Activated T-cell treated with anti-CD3 and anti-CD28 coated beads, Interleukin-2, amount 50 U/mL, for 48 hours (primary cell): ENCODE measurements at places on chromosomes 3 and 15.

DNA sequence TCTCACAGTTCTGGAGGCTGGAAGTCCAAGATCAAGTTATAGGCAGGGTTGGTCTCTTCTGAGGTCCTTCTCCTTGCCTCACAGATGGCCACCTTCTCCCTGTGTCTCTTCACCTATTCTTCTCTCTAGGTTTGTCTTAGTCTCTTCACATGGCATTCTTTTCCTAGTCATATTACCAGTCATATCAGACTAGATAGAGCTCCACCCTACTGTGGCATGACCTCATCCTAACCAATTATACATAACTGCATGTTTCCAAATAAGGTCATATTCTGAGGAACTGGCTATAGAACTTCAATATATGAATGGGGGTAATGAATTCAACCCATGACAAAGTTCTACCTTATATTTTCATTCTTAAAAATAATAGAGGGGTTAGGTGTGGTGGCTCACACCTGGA, 196.4 kb upstream of the UBE3A start:
- DNase-seq: no peak

- no peak for DNase-seq
These were observed 801 bp downstream of the CA12 start for GRCh38 chr15:63380808-63381282.

DNA sequence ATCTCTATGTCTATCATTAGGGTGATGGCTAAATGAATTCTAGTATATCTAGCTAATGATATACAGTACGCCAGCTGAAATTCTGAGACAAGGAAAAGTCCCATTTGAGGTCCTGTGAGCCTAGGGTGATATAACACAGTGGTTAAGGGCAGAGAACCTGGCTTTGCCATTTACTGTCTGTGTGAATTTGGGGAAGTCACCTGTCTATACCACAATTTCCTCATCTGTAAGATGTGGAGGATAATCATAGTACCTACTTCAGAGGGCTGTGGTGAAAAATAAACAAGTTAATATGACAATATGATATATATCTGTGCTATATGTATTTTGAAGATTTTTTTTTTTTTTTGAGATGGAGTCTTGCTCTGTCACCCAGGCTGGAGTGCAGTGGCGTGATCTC, 9.8 kb upstream of the ANKDD1A start:
- DNase-seq: no peak

DNA sequence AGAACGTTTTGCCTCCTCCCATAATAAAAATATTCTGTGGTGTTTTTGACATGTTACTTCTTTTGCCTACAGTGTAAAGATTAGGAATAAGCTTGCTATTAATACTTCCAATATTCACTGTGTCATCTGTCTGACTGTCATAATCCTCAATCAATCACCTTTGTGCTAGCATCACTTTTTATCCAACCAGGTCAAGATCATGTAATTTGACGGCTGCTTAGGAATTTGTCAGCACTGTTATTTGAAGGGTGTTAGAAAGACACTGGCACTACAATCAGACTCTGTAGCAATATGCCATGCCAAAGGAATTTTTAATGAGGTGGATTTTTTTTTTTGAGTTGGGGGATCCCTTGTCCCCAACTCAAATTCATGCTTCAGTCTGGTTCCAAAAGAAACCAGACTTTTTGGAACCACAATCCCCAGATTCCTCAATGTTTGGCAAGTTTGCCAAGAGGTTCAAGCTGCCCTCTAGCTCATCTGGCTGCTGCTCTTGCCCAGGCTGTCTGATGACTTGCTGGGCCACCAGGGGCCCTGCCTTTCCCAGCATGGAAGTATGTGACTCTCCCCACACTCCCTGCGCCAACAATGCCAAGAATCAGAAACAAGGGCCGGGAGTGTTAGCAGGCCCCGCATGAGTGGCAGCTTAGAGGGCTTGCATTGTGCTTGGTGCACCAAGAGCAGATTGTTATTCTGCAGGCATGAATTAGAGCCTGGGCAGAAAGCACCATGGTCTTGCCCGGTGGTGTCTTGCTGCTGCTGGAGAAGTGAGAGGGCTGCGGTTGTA, 58.6 kb upstream of the TSC22D2 start:
- DNase-seq: no peak

GRCh38 chr15:64247535-64247905, 84.7 kb upstream of the PPIB start:
- DNase-seq: no peak

DNA sequence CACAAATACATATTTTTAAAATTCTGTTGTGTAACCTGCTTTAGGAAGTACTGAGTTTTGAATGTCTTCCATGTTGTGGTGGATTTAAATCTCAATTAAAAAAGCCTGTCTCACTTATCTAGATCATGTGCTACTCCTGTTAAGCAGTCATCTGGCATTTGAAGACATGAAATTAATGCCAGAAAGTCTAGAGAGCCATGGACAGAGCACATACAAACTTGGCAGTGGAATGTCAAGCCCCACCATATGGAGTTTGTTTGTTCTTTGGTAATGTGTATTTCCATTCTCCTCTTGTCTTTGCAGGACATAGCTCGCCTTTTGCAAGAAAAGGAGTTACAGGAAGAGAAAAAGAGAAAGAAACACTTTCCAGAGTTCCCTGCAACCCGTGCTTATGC, 39.3 kb upstream of the UTS2B start:
- no peak for DNase-seq

GRCh38 chr3:160941885-160942494, 163.2 kb downstream of the B3GALNT1 start:
- DNase-seq: peak; percentile 75

DNA sequence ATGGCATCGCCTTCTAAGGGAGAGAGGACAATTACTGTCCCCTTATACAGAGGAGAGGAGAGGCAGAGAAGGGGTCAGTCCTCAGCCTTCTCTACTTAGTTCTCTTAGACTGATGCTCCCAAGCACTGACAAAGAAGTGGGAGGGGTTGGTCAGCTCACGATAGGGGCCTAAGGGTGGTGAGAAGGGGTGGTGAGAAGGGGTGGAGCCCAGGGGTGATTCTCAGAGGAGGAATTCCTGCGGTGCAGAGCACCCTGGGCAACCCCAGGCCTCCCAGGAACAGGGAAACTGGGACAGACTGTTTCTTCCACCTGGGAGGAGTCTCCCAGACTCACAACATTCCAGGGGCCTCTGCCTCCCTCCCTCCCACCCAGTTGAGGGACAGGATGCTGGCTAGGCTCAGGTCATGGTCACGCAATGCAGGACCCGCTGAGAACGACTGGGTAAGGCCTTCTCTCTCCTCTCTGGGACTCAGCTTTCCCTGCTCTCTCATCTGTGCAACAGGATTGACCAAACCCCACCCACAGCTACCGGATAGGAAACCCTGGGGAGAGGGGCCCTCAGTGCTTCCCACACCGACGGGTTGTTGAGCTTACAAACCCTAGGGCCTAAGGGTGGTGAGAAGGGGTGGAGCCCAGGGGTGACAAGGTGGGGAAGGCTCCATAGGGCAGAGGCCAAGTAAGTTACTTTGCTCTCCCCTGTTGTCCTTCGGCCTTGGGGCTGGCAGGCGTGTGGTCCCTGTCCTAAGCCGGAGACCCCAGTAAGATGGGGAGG, 1.5 kb downstream of the TPRA1 start:
- peak; percentile 61 for DNase-seq

- DNase-seq: no peak
These were observed 906.6 kb downstream of the TUSC7 start for GRCh38 chr3:117616227-117616626.

- DNase-seq: no peak
These were observed 54.0 kb downstream of the ARMC8 start for GRCh38 chr3:138241061-138241460.

DNA sequence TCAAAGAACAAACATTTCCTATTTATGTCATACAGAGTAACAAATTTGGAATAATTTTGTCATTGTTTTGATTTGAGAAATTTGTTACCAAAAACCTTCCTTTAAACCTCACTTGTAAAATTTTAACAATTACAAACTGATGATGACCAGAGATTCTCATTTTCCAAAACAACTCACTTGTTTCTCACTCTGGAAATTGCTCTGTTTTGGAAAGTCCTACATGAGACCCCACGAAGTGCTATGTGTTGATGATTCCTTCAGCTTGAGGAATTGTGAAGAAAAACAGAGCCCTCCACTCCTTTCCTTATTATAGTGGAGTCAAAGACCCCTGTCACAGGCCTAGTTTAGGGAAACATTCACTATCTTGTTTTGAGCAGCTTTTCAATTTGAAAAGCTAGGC, 157.6 kb upstream of the RASGRP1 start:
- DNase-seq: no peak

- DNase-seq: no peak
These were observed 11.9 kb downstream of the TLNRD1 start for GRCh38 chr15:81012588-81012987.

GRCh38 chr15:50232791-50233190, 32.7 kb downstream of the HDC start:
- DNase-seq: no peak

DNA sequence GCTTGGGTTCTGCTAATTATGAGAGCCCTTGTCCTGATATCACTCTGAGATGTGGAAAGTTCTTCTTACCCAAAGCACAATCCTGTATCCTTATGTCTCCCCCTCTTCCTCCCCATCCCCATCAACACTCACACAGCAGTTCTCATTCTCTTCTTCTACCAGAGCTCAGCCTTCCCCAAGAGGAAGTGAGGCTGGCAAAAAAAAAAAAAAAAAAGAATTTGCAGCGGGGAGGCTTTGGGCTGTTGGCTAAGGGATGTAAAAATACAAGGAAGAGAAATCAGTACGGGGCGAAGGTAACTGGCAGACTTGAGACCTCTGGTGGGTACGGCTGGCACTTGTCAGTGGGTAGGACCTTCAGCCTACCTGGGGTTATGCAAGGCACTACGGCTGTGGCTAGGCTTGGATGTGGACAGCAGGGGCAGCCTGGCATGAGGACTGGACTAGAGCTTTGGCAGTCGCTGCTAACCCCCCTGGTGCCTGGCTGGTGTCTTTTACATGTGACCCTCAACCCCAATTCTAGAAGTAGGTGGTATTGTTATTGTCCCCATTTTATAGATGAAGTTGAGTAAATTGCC, 5.4 kb downstream of the VIPR1 start:
- no peak for DNase-seq

- DNase-seq: no peak
These were observed 727 bp downstream of the PDHB start for GRCh38 chr3:58432905-58433304.

GRCh38 chr3:195241592-195242355, 29.2 kb downstream of the XXYLT1 start:
- DNase-seq: no peak

DNA sequence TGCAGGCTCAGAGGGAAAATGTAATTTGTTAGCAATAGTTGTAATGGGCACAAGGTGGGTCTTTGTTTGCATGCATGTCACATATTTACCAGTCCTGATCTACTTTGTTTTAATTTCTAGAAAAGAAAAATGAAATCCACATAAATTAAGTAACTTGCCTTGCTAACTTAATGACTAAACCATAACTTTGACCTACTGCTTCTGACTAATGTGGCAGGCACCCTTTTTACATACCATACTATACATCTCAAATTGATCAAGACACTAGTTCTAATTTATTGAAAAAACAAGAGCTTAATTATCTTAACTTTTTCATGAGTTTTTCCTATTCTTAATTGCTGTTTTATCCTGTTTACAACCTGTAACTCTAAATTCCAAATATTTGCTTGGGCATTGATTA, 93.2 kb downstream of the ATP11B start:
- no peak for DNase-seq

DNA sequence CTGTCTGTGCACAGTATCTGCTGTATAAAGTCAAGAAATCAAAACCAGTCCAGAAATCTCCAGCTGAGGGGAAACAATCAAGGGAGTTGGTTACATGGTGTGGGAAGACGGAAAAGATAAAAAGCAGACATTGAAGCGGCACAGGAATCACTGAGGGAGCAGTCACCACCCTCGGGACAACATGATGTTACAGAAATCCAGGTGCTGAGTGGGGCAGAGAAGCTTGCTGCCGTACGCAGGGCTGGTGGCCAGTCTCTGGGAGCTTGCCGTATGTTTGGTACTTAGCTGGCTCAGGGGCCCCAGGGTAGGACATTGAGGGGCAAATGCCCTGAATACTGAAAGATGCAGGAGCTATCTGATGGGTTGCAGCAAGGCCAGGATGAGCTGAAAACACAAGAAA, 237.9 kb downstream of the EDEM1 start:
- DNase-seq: no peak

- DNase-seq: no peak
These were observed 28.3 kb downstream of the C3orf20 start for GRCh38 chr3:14703128-14703750.

- no peak for DNase-seq
These were observed 165.0 kb downstream of the GMNC start for GRCh38 chr3:190697502-190697830.

DNA sequence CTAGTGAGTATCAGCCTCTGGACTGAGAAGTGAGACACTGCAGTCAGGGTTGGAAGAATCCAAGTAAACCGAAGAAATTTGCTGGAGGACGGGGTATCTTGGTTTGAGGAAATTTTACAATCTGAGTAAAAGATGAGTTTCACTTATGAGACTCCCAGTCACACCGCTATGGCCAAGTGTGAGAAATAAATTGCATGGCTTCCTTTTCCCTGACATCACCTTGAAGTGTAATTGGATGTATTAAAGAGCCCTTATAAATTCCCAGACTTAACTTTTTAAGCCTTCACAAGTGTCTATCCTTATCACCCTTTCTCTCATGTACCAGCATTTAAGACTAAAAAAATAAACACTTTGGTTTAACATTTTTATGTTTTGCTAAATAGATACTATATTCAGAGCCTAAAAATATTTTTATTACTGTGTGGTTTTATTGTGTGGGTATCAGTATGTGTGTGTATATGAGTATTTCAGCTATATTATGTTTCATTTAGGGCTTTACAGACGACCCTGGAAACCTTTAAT, 23.8 kb downstream of the USP3 start:
- no peak for DNase-seq

GRCh38 chr15:43799945-43800285, at the start of gene SERINC4:
SERINC4 (minus strand) TSS chr15:43800220; CDS start chr15:43799986, 234 bp downstream.
- DNase-seq: no peak

DNA sequence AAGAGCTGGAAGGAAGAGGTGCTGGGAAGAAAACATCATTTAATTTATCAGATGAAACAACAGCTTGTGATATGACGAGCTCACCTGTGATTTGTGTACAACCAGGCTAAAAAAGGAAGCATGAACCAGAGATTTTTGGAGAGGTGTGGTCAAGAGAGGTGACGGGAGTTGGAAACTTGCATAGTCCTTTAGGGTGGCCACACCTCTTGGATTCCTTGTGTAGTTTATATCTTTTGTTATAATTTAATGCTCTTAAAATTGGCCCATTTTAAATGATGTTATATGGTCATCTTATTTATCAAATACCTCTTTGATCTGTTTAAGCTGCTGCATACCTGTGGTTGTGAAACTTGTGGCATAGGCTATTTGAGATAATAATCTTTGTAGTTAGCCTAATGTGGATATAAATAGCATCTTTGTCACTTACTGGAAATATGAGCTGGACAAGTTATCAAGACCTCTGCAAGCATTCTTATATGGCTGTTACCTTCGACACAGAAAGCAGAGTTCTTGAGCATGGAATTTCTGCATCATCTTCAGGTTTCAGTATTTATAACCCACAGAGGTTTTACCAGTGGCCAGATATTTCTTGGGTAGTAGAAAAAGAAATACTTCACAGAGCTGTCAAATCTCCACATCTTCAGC, 49.1 kb downstream of the IL1RAP start:
- no peak for DNase-seq
